Heart left ventricle (tissue), 16 donors: ENCODE measurements at places on chromosomes 1 and 21. TPM values are rescaled to one million over a fixed set of nuclear protein-coding genes. Genes with fewer than 3 reads are reported as not detected.

- DNase-seq = no peak
Observed at GRCh38 chr1:178895928-178896327, 25.1 kb upstream of the ANGPTL1 start.

- DNase-seq = peak; percentile 91
Observed at GRCh38 chr1:45802343-45803298, 791 bp upstream of the MAST2 start.

DNA sequence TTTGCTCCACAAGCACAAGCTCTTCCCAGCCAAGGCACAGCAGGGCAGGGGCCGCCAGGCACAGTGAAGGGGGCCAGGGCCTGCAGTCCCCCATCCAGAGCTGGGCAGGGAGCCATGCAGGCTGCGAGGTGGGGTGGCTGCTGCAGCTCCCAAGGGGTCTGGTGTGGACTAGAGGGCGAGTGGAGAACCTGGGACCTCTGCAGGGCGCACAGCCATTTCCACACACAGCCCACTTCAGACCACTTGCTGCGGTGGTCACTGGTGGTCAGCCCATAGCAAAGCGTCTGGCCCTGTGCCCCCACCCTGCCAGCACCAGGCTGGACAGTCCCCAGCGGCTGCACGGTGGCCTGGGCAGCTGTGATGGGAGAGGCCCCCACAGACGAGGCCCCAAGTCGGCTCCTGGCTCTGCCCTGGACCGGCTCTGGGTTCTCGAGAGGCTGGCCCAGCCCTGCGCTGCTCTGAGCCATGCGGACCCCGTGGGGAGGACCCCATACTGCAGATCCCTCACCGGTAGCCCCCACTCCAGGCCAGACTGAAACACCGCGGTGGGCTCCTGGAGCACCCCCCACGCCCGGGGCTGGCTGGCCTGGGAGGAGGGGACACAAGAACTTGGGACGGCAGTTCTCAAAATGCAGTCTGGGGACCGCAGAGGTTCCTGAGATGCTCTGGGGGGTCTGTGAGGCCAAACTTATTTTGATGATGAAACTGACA lies 47.1 kb upstream of the COL6A2 start:
- DNase-seq = no peak

DNA sequence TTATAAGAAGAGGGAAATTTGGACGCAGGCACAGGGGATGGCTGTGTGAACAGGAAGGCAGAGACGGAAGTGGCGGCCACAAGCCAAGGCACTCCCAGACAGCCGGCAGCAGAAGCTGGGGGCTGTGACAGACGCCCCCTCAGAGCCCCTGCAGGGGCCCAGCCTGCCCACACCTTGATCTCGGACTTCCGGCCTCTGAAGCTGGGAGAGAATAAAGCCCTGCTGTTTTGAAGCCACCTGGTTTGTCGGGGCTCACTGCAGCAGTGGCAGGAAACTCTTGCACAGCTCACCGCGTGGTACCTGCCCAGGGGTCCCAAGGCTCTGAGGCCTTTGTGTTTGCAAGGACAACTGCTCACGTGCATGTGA lies 13.7 kb downstream of the MEGF6 start:
- no peak for DNase-seq

DNA sequence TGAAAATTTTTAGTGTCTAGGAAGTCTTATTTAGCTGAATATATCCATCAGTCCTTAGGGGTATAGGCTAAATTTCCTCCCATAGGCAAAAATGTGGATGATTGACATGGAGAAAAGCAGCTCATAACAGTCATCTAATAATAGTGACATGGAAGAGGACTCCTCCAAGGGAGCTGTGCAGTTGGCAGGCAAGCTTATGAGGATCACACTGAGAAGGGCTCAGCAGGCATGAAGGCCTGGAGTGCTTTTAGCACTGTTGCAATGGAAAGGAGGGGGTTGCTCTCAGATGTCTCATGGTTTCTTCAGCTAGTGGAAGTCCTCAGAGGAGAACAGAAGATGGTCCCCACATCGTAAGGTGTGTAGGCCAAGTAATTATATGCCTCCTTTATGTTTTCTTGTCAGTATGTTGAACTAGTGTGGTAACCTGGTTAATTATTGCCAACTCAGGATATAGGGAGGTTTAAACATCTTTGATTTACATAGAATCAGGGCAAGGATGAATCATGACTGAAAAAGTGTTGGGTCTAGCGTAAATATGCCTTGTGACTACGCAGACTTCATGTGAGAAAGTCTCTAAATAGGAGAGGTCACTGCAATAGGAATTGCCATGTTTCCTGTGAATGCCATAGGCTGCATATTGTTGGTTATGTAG lies 18.9 kb downstream of the VN1R5 start:
- DNase-seq = no peak

DNA sequence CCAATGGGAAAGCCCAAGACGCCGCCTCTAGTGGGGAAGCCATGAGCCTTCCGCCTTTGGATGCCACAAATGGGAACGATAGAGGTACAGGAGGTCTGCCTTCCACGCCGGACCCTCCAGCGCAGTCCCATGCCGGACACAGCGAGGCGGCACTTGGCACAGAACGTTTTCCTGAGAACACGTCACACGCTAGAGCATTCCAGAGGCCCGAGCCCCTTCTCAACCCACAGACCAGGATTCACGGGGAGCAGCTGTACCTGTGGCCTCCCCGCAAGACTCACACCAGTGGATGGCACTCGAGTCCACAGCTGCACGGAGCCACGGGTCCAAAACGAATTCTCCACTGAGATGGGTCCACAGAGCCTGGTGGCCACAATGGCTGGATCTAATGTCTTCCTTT lies 31.5 kb upstream of the RIPK4 start:
- no peak for DNase-seq

DNA sequence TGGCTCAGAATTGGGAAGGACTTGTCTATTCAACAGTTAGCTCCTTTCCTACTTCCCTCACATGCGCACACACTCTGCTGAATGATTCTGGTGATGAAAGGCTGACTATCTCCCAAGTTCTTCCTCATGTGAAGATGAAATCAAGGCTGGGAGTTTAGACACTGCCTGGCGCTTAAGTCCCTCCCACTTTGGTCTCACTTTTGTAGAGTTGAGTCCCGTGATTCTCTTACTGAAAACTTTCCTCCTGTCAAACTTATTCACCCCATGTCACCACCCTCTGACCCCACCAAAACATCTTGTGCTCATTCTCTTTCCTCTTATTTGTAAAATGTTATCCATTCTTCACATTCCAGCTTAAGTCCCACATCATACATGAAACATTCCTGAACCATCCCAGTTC lies 8.4 kb upstream of the MRPS6 start:
- DNase-seq = no peak

DNA sequence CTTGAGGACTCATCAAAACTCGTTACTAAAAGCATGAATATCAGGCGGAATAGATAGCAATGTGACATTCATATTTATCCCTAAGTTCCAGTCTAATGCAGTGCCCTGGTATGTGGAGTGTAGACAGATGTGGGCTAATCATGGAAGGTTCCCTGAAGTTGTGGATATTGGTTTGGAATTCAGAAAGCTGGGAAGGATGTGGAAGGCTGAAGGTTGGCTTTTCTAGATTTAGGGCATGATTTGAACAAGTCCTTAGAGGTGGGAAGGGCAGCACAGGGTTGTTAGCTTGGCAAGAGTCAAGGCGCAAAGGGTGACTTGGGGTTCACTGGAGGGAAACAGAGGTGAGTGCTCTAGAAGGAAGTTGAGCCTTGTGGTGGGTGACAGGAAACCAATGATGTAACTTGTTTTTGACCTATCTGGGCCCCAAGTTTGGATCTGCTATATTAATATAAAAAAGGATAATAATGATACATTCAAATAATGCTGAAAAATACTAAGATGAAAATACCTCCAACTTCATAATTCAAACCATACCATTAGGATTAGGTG lies 21.9 kb downstream of the LGALS8 start:
- no peak for DNase-seq

- no peak for DNase-seq
Observed at GRCh38 chr1:191714845-191715244, 443.4 kb upstream of the RGS18 start.

DNA sequence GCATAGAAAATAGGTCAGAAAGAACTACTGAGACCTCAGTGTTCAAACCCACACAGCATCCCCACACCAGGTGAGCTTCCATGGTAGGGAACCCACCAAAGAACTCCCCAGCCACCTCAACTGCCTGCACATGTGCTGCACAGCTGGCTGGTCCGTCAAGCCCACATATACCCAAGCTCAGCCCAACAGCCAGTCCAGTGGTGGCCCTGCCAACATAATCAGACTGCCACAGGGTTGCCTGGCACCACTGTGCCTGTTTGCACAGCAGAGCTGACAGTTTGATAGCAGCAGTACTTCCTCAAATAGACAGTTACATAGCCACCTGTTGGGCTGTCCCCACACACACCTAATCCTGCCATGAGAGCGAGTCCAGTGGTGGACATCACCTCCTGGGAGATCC lies 283.3 kb upstream of the PRMT6 start:
- DNase-seq = no peak

DNA sequence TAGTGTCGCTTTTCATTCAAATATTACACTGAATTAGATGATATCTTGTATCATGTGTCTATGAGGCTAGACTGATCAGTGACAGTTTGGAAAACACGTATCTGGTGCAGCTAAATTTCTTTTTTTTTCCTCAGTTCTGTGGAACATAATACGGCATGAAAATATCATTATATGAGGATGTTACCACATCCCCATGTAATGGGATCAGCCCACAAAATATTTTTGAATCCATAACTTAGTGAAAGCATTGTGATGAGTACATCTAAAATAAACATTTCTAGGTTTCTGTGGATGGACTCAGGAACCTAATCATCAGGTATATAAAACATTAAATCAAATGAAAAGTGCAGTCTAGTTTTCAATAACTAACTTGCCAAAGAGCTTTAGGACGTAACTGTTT lies 356.3 kb downstream of the USP25 start:
- DNase-seq = no peak

GRCh38 chr1:7218210-7218832 lies 433.1 kb downstream of the CAMTA1 start:
- DNase-seq = no peak

DNA sequence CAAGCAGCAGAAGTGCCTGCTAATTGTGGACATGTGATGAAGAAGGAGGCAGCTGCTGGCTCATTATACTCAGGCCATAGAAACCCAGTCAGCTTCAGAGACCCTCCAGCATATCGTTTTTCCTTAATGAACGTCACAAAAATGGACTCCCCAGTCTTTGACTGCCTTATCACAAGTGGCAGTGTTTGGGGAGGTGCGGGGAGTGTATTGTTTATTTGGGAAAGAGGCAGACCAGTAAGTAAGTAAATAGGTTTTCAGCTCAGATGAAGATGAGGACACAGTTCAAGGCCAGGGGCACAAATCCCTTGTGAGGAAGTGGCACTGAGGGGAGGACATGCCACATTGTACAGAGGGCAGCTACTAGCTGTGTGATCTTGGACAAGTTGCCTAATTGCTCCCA lies 43.5 kb upstream of the NRDC start:
- no peak for DNase-seq

DNA sequence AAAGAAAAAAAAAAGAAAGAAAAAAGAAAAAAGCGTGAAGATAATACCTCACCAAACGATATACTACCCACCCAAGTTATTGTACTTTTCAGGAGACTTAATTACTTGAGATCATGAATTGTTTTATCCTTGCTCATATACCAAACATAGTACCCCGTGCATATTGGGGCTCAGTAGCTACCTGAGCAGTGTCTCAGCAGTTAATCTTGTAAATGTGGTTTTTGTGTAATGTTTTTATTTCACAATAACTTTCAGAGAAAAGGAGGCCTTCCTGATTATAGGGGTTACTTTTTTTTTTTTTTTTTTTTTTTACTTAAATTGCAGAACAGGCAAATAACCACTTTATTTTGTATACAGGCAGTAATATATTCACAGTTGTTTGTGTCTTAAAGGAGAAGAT lies 80.3 kb downstream of the OSBPL9 start:
- DNase-seq = no peak

DNA sequence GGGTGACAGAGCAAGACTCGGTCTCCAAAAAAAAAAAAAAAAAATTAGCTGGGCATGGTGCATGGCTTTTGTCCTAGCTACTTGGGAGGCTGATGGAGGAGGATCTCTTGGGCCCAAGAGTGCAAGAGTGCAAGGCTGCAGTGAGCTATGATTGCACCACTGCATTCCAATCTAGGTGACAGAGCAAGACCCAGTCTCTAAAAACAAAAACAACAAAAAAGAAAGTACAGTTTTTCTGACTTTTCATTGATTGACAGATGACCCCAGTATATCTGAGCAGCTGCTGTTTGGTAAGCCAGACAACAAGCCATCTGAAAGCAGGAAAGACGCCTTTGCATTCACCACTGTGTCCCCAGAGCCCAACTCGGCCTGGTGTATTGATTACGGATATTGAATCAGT lies 10.9 kb upstream of the DPT start:
- no peak for DNase-seq

DMRTA2 gene
- not detected for total RNA-seq

F3 gene
- total RNA-seq = 58.8 TPM

DYNLT4 gene
- 0.94 TPM for total RNA-seq

ASAP3 gene
- total RNA-seq = 29.1 TPM

KRTAP7-1 gene
- total RNA-seq = not detected

PTCH2 gene
- total RNA-seq = 0.45 TPM

RAB3B gene
- total RNA-seq = not detected
